ENCODE measurements at places on chromosomes 12 and 14. TPM values are rescaled to one million over a fixed set of nuclear protein-coding genes. Genes with fewer than 3 reads are reported as not detected.

- no peak for DNase-seq
Observed at GRCh38 chr14:88130057-88130432, 125.1 kb downstream of the GPR65 start.

- peak; percentile 42 for DNase-seq
Observed at GRCh38 chr14:67391268-67391667, 20.7 kb downstream of the PLEK2 start.

- DNase-seq: no peak
Observed at GRCh38 chr14:22803687-22803974, 11.6 kb downstream of the SLC7A7 start.

The SPSB2 gene
- total RNA-seq: 10.8 TPM

The GPR162 gene
- total RNA-seq: 29.6 TPM
